ENCODE measurements at places on chromosomes 5 and 9. TPM values are rescaled to one million over a fixed set of nuclear protein-coding genes. Genes with fewer than 3 reads are reported as not detected.
A peak's percentile ranks its signal among the peaks of the same experiment; 100 is the strongest.

CDH6 gene
- 1.8 TPM for total RNA-seq

- no peak for DNase-seq
- no peak overlapping the region for H3K4me3 ChIP-seq
Measured at GRCh38 chr9:114214686-114215414, 59.5 kb downstream of the COL27A1 start.

GRCh38 chr9:90393365-90394152 is 249.1 kb downstream of the DIRAS2 start:
- H3K4me3 ChIP-seq = no peak overlapping the region
- H3K36me3 ChIP-seq = no peaks in the 10 kb centered on the region
- H3K27ac ChIP-seq = no peak overlapping the region
- H3K4me1 ChIP-seq = no peaks in the 10 kb centered on the region

CERCAM gene
- 19.1 TPM for total RNA-seq

DNA sequence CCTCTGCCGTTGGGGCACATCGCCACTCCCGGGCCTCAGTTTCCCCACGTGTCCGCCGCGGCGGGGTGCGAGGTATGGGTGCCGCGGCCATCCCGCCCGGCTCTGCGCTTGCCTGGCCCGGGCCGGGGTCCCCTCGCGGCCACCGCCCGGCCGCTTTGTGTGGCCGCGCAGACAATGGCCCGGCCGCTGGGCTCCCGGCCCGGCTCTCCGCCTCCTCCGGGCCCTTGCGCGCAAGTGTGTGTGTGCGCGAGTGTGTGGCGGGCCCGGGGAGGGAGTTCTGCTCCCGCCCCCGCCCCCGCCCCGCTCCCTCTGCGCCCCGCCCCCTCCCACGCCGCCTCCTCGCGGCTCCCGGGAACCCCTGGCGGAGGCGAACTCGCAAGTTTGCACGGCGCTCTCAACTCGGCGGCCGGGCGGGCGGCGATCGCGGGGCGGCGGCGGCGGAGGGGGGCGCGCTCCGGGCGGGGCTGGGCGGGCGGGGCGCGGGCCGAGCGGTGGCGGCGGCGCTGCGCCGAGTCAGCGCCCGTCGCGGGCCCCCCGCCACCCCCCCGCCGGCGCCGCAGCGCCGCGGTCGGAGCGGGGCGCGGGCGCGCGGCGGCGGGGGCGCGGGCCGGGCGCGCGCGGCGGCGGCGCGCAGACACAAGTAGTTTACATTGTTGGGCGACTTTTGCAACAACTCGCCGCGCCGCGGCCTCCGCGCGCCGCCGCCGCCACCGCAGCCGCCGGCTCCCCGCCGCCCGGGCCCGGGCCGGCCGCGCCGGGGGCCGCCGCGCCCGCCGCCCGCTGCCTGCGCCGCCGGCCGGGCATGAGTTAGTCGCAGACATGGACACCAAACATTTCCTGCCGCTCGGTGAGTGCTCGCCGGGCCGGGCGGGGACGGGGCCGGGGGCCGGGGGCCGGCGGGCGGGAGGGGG is at the start of gene RXRA:
Gene RXRA (plus strand): TSS at position 643 of the 911 bp plus-strand sequence. CDS start 177 bp downstream, at position 820.
- H3K27me3 ChIP-seq = no peaks in the 10 kb centered on the region
- H3K4me3 ChIP-seq = peak within 1 kb of the TSS; percentile 86
- peak within 1 kb of the TSS; percentile 20 for H3K27ac ChIP-seq
- DNase-seq = peak; percentile 65
- peaks cover 14% of the 10 kb centered on the region for H3K4me1 ChIP-seq

FAM200C gene
- total RNA-seq = 2.6 TPM

FRMD3 gene
- total RNA-seq = 6.0 TPM

F2R gene
- total RNA-seq = 16.9 TPM

SV2C gene
- total RNA-seq = not detected

GRCh38 chr9:97594381-97594921 is 38.7 kb downstream of the TSTD2 start:
- H3K27me3 ChIP-seq = no peaks in the 10 kb centered on the region
- H3K4me3 ChIP-seq = no peak overlapping the region
- H3K27ac ChIP-seq = no peak overlapping the region
- H3K36me3 ChIP-seq = no peaks in the 10 kb centered on the region

LPAR1 gene
- total RNA-seq = 67.9 TPM

- H3K27me3 ChIP-seq = no peaks in the 10 kb centered on the region
- no peak overlapping the region for H3K4me3 ChIP-seq
- no peak for DNase-seq
- no peak overlapping the region for H3K27ac ChIP-seq
- peaks cover 13% of the 10 kb centered on the region for H3K4me1 ChIP-seq
Measured at GRCh38 chr9:114390952-114391351, 3.2 kb upstream of the AKNA start.

DNA sequence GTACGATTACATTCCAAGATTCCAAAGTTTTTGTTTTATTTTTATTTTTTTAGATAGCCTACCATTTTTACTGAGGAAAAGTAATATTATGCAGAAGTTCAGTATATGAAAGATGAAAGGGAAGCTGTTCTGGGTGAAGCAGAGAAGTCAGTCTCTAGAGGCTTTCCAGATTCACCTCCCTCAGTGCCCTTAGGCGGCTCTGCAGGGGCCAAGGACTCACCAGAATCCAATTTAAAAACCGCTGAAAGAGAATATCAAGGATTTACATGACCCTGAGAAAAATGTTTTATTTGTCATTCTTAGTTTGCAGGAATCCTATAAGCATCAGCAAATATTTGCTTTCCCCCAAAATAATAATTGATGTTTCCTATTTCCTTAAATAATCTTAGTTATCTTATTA is 1084.6 kb upstream of the ARRDC3 start:
- no peak for DNase-seq
- H3K4me3 ChIP-seq = no peak overlapping the region

GRCh38 chr9:108016446-108016845 is 526.9 kb upstream of the KLF4 start:
- no peaks in the 10 kb centered on the region for H3K36me3 ChIP-seq
- no peaks in the 10 kb centered on the region for H3K27me3 ChIP-seq
- H3K4me1 ChIP-seq = no peaks in the 10 kb centered on the region
- H3K4me3 ChIP-seq = no peak overlapping the region

DNA sequence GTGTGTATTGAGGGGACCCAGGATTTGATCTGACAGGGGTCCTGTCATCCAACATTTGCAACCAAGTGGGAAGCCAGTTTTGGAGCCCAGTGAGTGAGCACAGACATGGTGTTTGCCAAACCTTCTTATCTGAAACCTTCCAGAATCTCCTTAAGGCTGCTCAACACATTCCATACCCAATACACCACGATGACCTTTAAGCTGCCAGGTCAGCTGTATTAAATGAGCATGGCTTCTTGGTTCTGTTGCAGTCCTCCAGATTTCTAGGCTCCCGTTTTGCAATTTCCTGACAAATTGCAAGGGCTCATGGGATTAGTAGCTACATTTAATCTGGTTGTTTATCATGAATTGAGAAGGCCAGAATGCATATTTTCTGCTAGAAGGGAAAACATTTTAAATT is 124.2 kb upstream of the ATP10B start:
- H3K4me3 ChIP-seq = no peak overlapping the region
- H3K27me3 ChIP-seq = no peaks in the 10 kb centered on the region
- DNase-seq = no peak
- no peak overlapping the region for H3K27ac ChIP-seq
- no peaks in the 10 kb centered on the region for H3K4me1 ChIP-seq
- H3K36me3 ChIP-seq = no peaks in the 10 kb centered on the region

CCDC192 gene
- not detected for total RNA-seq

GRCh38 chr5:180402716-180403115 is 49.6 kb upstream of the GFPT2 start:
- no peaks in the 10 kb centered on the region for H3K4me1 ChIP-seq
- no peak for DNase-seq
- H3K27ac ChIP-seq = no peak overlapping the region
- H3K4me3 ChIP-seq = no peak overlapping the region
- no peaks in the 10 kb centered on the region for H3K36me3 ChIP-seq

PKD2L2 gene
- total RNA-seq = not detected

CSF2 gene
- 69.9 TPM for total RNA-seq

NMUR2 gene
- not detected for total RNA-seq

GRCh38 chr9:98709968-98710965 is 1.5 kb upstream of the GABBR2 start:
- H3K27me3 ChIP-seq = peaks cover 28% of the 10 kb centered on the region
- no peaks in the 10 kb centered on the region for H3K4me1 ChIP-seq
- no peaks in the 10 kb centered on the region for H3K36me3 ChIP-seq

DNA sequence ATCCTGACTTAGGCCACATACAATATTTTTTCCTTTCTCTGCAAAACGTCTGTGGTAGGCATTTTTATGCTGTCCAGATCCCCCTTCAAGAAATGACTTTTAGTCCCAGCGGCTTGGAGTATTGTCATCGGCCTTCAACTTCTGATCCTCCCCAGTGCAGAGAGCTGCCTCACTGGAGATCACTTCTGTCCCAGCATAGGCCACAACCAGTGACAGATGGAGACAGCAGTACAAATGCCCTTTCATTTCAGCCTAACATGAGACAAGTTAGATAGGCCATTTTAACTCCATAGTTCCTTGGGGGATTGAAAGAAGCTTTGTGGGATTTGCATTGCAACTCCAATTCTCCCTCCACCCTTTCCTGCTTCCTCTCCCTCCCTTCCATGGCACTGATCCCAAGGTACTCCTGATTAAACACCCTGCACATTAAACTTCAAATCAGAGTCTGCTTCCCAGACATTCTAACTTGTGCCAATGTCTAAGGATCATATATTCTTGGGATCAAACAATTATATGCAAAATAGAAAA is 3.2 kb upstream of the MAMDC2 start:
- peaks cover 2% of the 10 kb centered on the region for H3K27me3 ChIP-seq
- DNase-seq = no peak
- H3K4me1 ChIP-seq = no peaks in the 10 kb centered on the region
- H3K4me3 ChIP-seq = no peak overlapping the region
- H3K27ac ChIP-seq = no peak overlapping the region

All from PC-3 (cell line).